ENCODE measurements at places on chromosomes 2 and 18.

DNA sequence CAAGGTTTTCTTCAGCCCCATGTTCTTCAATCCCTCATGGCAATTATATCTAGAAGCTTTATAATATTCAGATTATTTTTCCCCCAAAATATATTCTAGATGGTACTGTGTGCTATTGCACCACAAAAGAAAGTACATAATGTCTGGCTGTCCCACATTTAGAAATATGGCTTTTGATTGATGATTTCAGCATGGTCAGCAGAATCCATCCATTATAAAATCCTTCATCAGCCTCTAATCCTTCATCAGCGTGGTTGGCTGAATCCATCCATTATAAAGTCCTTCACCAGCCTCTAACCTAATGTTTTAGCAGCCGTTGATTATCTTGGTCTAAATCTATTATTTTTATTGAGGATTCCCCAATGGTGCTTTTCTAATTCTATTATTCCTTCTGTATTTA lies 23.3 kb upstream of the HAAO start:
- DNase-seq: no peak

DNA sequence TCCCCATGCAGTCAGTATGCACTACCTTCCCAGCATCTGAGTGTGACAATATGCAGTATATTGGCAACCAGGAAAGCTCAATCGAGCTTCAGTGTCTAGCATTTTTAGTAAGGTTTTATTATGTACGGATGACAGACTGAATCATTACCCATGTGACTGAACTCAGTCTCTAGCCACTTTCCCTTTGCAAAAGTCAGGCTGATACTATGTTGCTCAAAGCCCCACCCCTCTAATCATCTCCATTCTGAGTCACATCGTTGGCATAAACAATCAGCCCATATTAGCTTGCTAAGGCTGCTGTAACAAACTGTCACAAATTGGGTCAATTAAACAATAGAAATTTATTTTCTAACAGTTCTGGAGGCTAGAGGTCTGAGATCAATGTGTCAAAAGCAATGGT lies 25.8 kb upstream of the SRD5A2 start:
- no peak for DNase-seq

- no peak for DNase-seq
Observed at GRCh38 chr2:65228263-65228750, 676 bp downstream of the ACTR2 start.

DNA sequence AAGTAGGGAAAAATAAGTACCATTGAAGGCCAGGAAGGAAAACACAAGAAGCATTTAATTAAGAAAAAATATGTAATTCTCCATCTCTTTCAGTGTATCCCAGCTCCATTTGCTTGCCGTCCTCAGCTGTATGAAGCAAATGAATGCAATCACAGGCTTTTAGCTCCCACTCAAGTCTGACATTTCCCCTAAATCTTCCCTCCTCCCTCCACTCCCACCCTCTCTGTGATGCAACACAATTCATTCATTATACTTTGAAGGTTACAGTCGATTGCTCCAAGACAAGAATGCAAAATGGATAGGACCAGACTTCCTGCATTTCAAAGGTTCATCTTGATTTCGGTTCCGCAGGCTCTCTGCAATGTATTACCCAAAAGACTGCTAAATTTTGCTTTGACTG lies 172.7 kb upstream of the SERPINE2 start:
- no peak for DNase-seq

- no peak for DNase-seq
Observed at GRCh38 chr2:196173505-196173904, 2.1 kb upstream of the STK17B start.

DNA sequence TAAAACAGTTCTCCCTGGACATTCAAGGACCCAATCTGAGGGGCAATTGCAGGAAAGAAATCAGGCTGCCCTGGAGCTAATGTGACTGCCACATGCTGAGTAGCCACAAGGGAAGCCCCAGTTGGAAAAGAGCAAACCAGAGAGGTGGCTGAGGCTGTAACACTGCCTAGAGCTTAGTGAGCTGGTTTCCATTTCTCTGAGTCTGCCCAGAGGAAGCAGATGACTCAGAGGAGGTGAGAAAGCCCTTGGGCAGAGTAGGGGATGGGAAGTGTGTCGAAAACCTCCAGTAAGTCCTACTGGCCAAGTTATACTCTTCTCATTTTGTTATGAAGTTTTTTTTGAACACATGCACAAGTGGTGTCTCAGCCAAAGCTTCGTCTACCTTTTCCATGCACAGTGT lies 753.0 kb downstream of the CNTNAP5 start:
- DNase-seq: no peak

DNA sequence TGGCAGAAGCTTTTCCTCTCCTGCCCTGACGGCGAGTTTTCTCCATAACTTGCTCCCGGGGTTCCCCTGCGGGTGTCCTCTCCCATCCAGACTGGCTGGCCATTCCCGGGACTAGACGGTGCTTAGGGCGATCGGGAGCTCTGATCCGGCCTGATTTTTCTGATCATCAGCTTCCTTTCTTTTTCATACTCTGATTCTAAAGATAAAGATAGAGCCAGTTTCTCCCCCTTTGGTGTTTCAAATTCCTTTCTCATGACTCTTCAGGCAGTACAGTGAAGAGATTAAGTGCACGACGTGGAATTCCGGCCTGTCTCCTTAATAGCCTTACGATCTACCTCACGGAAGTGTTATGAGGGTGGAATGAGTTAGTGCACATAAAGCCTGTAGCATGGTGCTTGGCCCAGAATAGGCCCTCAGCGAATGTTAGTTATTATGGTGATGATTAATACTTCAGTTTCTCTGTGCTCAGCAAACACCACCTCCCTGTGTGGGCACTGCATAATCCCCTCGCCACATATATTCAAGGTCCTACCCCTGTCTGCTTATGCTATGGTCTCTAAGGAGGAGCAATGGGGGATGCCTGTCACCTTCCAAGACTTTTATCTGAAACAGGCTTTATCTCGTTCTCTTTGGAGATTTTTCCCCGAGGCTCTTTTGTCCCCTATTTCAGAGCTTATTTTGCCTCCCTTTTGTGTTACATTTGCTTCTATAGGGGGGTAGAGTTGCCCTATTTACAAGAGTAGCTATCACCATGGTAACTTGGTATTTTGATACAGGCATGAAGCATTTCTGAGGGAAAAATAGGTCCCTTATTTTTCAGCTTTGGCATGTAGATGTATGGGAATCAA lies 254.8 kb downstream of the CDH2 start:
- no peak for DNase-seq

- no peak for DNase-seq
Observed at GRCh38 chr2:16617282-16618266, 48.1 kb downstream of the CYRIA start.

- no peak for DNase-seq
Observed at GRCh38 chr2:227103583-227103982, 60.4 kb downstream of the COL4A4 start.

All from stimulated activated CD4-positive, alpha-beta T cell treated with anti-CD3 and anti-CD28 coated beads, Interleukin-15, amount 100 ng/mL, for 24 hours (primary cell).